ENCODE measurements at places on chromosomes 5 and 9.

DNA sequence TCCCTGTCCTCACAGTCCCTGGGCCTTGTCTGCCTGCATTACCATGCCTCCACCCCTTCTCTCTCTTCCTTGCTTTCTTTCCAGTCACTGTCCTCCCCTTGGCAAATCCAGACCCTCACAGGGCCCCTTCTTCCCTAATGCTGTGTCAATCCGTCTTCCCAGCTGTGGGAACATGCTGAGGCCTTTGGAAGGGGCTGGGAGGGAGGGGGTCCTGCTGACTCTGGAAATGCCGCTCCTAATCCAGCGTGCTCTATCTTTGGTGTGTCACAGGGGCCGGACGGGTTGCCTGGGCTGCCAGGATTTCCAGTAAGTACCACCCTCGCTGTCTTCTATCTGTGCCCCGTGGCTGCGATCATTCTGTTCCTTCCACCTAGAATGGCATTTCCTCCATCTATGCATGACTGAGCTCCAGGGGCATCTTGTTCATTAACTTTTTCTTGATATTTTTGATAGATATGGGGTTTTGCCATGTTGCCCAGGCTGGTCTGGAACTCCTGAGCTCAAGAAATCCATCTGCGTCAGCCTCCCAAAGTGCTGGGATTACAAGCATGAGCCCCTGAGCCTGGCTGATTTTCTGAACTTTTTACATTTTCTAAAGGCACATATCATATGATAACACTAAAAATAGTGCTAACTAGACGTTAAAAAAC lies 64.5 kb upstream of the TGFBR1 start:
- DNase-seq, result no peak

GRCh38 chr9:3888497-3888858 lies 362.7 kb upstream of the RFX3 start:
- DNase-seq, result no peak

GRCh38 chr5:59266410-59266809 lies 627.1 kb downstream of the PDE4D start:
- no peak for DNase-seq

GRCh38 chr5:138103319-138103637 lies 19.4 kb downstream of the WNT8A start:
- DNase-seq, result no peak

- no peak for DNase-seq
Measured at GRCh38 chr9:35619800-35620158, 1.6 kb upstream of the CD72 start.

GRCh38 chr9:77510666-77511065 lies 137.5 kb downstream of the GNA14 start:
- no peak for DNase-seq

- DNase-seq, result no peak
Measured at GRCh38 chr9:81466981-81467380, 222.4 kb downstream of the TLE1 start.

- no peak for DNase-seq
Measured at GRCh38 chr5:72402381-72402890, 82.3 kb downstream of the PTCD2 start.

DNA sequence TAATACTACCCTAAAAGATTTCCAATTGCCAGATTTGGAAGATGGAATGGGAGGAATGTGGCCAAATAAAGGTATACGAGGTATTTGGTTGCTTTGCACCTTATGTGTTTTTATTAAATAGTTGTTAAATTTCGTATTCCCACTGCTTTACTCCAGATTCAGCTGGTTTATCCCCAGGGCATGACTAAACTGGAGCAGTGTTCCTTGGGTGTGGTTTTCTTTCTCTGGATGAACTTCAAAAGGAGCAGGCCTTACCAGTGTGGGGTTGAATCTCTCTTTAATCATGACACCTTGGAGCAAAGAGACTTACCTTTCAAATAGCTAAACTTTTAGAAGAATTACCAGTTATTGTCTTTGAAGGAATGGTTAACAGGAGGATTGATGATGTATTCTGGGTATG lies 121.7 kb upstream of the BNC2 start:
- no peak for DNase-seq

GRCh38 chr5:78675956-78676730 lies 27.6 kb upstream of the LHFPL2 start:
- no peak for DNase-seq

- DNase-seq, result no peak
Measured at GRCh38 chr9:23717505-23717904, 108.5 kb downstream of the ELAVL2 start.

DNA sequence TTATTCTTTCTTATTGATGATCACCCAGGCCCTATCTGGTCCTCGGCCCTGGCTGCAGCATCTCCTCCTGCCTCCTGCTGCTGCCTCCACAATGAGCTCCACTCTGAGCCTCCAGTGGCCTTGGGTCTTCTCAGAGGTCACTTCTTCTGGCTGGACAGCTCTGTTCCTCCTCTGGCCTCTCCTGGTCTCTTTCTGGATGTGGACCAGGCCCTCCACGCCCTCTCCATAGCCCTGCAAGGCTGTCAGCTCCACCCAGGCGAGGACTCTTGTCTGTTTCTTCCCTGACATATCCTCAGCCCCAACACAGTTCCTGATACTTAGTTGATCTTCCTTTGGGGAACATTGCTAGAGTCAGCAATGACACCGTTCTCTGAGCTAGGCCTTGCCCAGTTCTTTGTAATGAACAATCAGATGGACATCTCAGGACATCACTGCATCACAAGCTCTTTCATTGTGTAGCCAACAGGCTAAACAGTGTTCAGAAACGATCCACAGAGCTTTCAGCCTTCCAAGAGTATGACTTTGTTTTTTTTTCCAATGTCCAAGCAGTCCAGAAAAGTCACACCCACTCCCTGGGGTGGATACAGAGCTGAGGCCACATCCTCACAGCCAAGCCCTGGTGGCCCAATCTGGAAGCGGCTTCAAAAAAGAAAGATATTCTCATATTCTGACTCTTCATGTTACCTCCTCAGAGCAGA lies 62.5 kb upstream of the DNAH5 start:
- DNase-seq, result no peak

DNA sequence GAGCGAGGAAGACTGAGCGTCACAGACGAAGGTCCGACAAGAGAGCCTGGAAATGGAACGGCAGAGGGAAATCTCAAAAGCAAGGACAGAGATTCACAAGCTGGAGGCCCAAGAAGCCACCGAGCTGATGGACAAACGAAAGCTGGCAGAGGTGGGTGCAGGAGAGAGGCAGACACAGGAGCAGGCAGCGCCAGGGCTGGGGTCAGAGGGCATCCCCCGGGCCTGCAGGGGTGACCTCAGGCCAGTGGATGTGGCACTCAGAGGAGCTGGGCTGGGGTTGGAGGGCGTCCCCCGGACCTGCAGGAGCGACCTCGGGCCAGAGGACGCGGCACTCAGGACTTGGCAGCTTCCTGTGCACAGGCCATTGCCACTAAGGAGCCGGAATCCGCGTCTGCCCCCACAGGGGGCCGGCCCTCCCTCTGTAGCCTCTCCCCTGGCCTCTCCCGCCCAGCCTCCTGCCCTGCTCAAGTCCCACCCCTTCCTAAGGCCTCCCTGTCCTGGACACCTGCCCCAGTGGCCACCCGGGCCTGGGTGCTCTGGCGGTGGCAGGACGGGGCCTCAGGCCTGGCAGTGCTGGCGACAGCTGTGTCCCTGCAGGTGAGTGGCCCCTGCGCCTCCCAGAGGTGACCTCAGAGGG lies 40.4 kb downstream of the EXD3 start:
- DNase-seq, result no peak

- DNase-seq, result no peak
Measured at GRCh38 chr9:106675780-106676179, 187.2 kb upstream of the ZNF462 start.

DNA sequence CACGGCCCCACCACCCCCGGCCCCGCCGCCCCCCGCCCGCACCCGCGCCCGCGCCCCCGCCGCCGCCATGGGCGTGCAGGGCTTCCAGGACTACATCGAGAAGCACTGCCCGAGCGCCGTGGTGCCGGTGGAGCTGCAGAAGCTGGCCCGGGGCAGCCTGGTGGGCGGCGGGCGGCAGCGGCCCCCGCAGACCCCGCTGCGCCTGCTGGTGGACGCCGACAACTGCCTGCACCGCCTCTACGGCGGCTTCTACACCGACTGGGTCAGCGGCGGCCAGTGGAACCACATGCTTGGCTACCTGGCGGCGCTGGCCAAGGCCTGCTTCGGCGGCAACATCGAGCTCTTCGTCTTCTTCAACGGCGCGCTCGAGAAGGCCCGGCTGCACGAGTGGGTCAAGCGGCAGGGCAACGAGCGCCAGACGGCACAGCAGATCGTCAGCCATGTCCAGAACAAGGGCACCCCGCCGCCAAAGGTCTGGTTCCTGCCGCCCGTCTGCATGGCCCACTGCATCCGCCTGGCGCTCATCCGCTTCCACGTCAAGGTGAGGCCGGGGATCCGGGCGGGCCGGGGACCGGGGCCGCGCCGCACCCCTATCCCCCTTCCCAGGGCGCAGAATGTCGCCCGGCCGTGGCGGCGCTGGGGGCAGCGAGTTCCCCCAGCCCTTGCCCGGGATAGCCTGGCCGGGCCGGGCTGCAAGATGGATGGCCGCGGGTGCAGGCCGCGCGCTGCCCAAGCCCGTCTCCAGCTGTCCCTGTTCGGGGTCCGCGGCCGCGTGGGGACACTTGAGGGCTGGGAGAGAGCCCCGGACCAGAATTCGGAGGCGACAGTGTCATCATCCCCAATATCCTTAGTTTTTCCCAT lies 594 bp downstream of the FAM120A start:
- DNase-seq, result no peak

- DNase-seq, result no peak
Measured at GRCh38 chr5:160382346-160382745, 11.9 kb upstream of the C1QTNF2 start.

DNA sequence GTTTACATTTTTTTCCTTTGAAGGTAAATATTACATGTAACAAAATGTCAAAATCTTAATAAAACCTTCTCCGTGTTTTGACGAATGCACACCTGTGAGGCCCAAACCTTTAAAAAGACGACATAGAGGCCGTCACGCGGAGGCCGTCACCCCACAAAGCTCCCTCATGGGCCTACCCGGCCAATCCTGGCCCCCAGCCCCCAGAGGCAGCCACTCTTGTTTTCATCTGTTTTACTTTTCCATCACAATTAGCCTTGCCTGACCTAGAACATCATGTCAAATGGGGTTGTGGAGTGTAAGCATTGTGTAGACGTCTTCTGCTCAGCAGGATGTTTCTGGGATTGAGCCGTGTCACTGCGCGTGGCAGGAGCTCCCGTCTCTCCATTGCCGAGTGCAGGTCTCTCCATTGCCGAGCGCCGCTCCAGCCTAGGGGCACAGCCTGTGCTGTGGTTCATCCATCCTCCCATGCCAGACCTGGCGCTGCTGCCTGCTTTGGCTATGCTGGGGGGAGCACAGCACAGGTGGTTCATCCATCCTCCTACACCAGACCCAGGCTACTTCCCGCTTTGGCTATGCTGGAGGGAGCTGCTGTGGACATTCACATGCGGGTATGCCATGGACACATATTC lies 52.2 kb upstream of the IRX4 start:
- DNase-seq, result no peak

- DNase-seq, result no peak
Measured at GRCh38 chr9:77864211-77864889, 167.3 kb downstream of the GNAQ start.

DNA sequence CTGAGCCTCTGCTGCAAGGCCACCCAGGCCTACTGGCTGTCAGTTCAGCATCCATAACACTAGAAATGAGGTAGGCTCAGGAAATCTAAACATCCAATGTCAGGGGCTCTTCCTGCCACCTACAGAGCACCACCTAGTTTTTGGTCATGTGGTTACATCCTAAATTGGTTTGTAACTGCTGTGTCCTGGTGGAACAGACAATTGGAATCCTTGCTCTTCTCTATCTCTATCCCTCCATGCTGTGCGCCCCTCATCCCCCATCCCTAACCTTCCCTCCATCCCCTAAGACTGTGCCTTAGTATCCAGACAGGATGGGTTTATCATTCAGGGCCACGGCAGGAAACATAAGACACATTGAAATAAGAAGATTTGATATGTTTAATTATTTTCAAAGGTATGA lies 11.4 kb upstream of the MCTP1 start:
- no peak for DNase-seq

DNA sequence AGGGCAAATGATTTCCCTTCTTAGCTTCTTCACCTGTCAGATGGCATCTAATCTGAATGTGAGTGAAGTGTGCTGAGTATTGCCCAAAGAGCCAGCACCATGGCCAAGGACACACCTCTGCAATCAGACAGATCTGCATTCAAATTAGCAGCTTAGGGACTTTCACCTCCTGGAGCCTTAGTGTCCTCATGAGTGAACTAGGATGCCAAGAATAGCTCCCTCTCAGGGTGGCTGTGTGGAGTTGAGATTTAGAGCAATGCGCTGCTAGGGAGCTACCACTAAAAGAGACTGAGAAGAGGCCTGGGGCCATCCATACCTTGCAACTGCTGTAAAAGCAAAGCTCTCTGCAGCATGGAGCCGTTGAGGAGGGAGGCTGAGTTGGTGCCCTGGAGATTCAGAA lies 1.4 kb downstream of the CIZ1 start:
- no peak for DNase-seq
